T-cell (primary cell): ENCODE measurements at places on chromosomes 1 and 21. TPM values are rescaled to one million over a fixed set of nuclear protein-coding genes. Genes with fewer than 3 reads are reported as not detected.

The TATDN3 gene
- 10.2 TPM for total RNA-seq

The CELA2B gene
- 0.41 TPM for total RNA-seq

The HAO2 gene
- total RNA-seq = not detected

The ZBTB7B gene
- 51.7 TPM for total RNA-seq

The LCE1D gene
- total RNA-seq = not detected

The FCRL1 gene
- 2.4 TPM for total RNA-seq

The CD5L gene
- total RNA-seq = not detected

The UBASH3A gene
- total RNA-seq = 80.5 TPM

The CLEC20A gene
- total RNA-seq = not detected

The SCMH1 gene
- total RNA-seq = 23.4 TPM

The SFPQ gene
- total RNA-seq = 319 TPM

The SYT2 gene
- total RNA-seq = not detected

The ITGB3BP gene
- 24.1 TPM for total RNA-seq
